ENCODE measurements at places on chromosomes 16 and 17.
A peak's percentile ranks its signal among the peaks of the same experiment; 100 is the strongest.

GRCh38 chr16:87764600-87765472, 950 bp downstream of the KLHDC4 start:
- no peak for DNase-seq

DNA sequence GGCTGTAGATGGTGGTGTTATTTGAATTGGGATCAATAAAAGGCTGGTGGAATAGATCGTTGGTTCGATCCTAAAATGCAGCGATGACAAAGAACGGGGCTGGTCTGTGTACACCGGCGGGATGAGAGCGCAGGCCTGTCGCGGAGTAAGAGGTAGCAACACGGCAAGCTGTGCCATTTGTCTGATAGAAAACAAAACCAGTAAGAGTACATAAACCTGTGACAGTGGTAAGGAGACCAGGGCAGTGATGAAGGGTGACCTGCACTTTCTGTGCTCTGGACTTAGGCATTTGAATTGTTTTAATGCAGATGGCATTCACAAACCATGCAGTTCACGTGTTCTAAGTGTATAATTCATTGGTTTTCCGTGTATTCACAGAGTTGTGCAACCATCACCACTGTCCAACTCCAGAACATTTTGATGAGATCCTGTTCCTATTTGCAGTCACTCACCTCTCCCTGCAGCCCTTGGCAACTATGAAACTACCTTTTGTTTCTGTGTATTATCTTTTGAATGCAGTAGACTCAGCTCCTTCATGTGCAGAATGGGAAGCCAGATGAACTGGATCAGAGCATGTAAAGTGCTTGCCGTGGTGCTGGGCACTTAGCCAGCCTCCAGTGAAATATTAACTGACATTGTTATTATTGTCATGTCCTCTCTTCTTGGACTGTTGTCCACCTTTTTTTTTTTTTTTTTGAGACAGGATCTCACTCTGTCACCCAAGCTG, 286.1 kb downstream of the SNX29 start:
- DNase-seq, result no peak

DNA sequence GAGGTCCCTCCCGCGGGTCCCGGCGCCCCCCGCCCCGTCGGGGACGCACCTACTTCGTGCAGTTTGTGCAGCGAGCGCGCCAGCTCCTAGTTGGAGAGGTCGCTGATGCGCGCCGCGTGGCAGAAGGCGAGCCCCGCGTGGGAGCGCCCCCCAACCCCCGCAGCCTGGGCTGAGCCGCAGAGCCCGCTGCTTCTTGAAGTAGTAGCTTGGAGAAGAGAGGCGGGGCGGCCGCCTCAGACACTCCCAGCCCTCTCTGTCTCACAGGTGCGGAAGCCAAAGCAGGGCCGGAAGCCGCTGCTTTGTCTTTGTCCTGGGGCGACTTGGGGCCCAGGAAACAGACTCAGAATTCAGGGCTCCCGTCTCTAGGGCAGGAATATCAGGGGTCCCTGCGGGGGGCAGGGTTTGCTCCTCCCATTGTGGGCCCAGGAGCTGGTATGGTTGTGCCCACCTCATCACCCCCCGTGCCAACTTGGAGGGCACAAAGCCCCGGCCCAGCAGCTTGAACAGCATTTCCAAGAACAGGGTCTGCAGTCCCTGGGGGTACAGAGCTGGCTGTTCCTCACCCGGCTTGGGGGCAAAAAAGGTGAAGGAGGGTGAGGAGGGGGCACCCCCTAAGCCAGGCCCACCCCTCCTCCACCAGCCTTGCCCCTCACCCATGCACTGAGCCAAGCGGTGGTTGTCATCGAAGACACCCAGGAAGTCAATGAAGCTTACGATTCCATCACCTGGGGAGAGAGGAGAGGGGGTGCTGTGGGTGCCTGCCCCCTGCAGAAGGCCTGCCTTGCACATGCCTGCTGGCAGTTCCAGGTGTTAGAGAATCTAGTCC, 13.5 kb downstream of the SPATA32 start:
- DNase-seq, result no peak

DNA sequence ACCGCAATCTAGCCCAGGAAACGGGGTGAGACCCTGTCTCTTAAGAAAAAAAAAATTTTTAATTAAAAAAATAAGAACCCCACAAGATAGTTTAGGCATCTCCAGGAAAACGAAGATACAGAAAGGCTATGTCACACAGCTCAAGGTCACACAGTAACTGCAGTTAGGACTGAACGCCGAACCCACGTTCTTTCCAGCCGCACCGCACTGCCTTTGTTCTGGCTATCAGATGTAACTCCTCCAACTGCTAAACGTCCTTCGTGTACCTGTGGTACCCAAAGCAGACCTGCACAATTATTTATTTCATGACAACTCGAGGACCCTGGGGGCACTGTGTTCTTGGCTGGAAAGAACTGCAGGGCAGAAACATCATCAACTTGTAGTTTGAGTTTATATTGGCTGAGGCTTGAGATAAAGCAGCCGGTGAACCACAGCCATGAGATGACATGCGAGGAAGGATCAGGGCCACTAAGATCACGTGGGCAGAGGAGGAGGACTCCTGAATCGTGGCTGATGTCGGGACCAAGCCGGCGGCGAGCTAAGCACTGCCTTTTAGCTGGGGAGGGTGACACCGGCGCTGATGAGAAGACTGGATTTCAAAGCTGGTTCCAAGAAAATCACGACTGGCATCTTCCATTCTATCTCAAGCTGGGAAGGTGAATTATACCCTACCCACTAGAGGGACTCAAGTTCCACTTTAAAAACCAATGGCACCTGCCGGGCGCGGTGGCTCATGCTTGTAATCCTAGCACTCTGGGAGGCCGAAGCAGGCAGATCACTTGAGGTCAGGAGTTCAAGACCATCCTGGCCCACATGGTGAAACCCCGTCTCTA, 20.7 kb upstream of the MNT start:
- DNase-seq, result peak; percentile 26

DNA sequence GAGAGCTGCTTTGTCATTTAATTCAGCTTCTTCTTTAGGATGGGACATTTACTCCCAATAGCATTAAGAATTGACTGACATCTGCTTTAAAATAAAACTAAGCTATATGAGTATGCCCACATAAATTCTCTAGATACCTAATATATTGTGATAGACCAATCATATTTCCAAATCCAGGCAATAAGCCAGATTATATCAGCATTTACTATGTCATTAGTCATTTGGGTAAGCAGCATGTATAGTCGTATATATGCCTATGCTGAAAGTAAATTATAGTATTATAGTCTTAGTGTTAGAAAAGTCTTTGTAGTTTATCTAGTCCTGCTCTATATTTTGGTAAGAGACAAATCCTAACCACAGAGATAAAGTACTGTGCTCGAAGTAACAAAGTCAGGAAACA, 958.1 kb downstream of the KCNJ2 start:
- no peak for DNase-seq

DNA sequence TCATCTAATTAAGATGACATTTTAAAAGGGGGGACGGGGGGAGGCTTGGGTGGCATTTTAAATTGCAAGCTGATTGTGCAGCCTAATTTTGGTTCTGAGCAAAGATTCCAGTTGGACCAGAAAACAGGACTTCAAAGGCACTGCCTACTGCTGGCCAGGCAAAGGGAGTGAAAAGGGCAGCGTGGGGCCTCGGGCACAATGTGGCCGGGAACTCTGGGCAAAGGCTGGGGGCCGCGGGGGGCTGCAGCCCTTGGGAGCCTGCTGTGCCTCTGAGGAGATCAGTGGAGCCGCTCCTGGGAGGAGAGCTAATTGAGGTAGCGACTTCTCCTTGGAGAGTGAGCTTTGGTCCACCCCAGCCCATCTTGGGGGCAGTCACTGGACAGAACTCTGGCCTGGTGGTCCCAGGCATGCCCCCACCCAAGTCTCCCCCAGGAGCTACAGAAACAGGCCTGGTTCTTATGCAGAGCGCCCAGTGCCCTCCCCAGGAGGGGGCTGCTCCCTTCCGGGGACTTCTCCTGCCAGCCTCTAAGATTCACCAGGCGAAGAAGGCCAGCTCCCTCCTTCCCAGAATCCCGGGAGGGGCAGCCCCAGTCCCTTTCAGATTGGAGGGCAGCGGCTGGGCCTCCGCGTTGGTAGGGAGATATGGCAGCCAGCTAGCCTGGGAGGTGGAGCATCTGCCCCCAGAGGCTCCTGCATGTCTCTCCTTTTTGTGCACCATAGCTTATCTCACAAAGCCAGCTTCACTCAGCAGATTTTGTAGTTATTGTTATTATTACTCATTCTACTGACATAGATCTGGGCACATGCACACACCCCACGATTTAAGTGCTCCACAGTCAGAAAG, 115.6 kb downstream of the GNAO1 start:
- DNase-seq, result no peak

GRCh38 chr16:28621481-28622155, 11.8 kb upstream of the SULT1A1 start:
- no peak for DNase-seq

DNA sequence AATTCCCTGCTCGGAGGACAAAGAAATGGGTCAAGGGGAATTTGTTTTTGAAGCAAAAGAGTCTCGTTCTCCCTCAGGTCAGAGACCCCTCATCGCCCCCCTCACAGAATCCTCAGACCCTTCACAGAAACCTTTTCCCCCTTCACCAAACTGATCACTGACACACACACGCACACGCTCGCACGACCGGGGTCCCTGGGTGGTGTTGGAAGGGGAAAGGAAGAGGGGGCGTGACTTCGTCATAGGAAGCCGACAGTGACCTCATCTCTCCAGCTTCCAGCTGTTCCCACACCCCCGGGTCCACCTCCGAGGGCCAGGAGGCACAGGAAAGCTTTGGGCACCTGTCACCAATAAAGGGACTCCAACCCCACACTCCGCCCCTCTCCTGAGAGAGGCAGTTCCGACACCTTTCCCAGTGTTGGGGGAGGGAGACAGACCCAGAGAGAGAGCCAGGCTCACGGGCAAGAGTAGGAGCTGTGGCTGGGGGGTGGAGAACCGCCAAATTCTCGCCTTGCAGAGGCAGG, 1.2 kb downstream of the ASGR1 start:
- no peak for DNase-seq

- DNase-seq, result peak; percentile 6
Measured at GRCh38 chr16:53257001-53257400, 177.3 kb upstream of the RBL2 start.

DNA sequence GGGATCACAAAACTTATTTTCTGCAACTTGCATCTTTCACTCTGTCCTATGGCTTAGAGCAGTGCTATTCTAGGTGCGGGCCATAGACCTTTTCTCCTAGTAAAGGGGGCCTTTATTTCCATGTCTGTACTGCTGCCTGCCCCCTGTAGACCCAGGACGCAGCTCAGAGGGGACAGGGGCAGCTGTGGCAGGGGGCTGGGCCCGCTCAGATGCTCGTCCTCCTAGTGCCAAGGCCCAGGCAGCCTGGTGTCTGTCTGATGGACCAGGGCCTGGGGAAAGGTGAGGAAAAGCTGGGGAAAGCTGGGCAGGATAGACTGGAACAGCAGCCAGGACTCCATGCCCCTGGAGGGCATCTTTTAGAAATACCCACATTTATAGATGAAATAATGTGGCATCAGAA, 25.6 kb downstream of the VAC14 start:
- no peak for DNase-seq

DNA sequence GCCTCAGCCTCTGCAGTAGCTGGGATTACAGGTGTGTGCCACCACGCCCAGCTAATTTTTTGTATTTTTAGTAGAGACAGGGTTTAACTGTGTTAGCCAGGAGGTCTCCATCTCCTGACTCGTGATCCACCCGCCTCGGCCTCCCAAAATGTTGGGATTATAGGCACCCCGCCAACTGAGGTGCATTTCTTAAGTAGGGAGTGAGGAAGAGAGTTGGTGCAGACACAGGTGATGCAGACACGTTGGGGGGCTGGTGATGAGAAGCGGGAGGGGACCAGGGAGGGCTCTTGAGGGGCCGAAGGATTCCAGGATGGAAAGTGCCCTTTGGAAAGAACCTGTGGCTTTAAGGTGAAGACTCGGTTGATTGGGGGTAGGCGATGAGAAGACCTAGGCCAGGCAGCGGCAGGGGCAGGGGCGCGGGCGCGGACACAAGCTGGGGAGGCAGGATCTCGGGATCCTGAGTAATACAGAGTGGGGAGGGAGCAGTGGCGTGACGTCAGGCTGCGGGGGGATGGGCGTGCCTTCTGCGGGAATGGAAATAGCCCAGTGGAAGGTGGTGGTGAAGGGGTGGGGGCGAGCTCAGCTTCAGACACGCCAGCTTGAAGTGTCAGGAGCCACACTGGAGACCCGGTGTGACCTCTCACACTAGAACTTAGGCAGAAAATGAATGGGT, 2.5 kb upstream of the ATP6V0C start:
- peak; percentile 58 for DNase-seq

DNA sequence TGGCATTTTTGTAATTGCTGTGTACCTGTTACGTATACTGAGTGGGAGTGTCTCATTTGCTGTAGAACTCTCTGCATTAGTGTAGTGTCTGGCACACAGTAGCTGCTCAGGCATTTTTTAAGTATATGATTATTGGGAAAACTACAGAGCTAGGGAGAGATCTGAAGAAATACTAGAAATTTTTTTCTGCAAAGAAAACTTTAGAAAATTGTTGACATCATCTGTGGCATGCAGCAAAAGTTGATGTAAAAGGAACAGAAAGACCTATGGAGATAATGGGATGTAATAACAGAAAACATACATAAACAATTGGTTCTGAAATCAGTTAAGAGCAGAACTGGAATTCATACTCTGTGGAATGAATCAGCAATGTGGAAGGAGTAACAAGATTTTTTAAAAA, 11.6 kb downstream of the CLTC start:
- no peak for DNase-seq

DNA sequence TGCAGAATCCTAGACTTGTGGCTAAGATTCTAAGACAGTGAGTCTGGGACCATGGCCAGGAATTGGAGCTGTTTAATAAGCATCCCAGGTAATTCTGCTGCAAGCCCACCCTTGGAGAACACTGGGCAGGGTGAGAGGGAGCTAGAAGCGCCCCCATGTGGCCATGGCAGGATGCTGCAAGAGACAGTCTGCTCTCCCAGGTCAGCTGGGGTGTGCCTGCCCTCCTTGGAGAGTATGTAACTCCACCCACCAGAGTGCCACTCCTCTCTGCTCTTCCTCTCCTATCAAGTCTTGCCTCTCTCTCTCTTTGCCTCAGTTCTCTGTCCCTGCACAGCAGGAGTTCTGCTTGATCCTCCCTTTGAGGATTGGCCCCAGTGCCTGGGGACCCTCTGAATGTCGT, 14.9 kb downstream of the RCVRN start:
- DNase-seq, result no peak

GRCh38 chr16:23031508-23032098, 117.6 kb downstream of the USP31 start:
- no peak for DNase-seq

Data from myocyte (in vitro differentiated cells).